ENCODE measurements at places on chromosomes 6 and 20. TPM values are rescaled to one million over a fixed set of nuclear protein-coding genes. Genes with fewer than 3 reads are reported as not detected.
A peak's percentile ranks its signal among the peaks of the same experiment; 100 is the strongest.

LPA gene
- polyA plus RNA-seq: not detected

EFCAB8 gene
- polyA plus RNA-seq: 0.06 TPM

NHSL1 gene
- polyA plus RNA-seq: 0.46 TPM

TMEM200A gene
- 0.90 TPM for polyA plus RNA-seq

LY86 gene
- polyA plus RNA-seq: 145 TPM

LRRC1 gene
- 2.0 TPM for polyA plus RNA-seq

PTGIS gene
- polyA plus RNA-seq: 0.15 TPM

FAM50B gene
- polyA plus RNA-seq: 6.6 TPM

TMEM217 gene
- polyA plus RNA-seq: 0.74 TPM

IL17A gene
- polyA plus RNA-seq: not detected

KCNK15 gene
- not detected for polyA plus RNA-seq

FLOT1 gene
- 116 TPM for polyA plus RNA-seq

ZSCAN26 gene
- polyA plus RNA-seq: 12.4 TPM

PLAGL2 gene
- 4.0 TPM for polyA plus RNA-seq

GGTLC1 gene
- not detected for polyA plus RNA-seq

AGER gene
- polyA plus RNA-seq: 24.1 TPM

ECHDC1 gene
- 44.0 TPM for polyA plus RNA-seq

DNA sequence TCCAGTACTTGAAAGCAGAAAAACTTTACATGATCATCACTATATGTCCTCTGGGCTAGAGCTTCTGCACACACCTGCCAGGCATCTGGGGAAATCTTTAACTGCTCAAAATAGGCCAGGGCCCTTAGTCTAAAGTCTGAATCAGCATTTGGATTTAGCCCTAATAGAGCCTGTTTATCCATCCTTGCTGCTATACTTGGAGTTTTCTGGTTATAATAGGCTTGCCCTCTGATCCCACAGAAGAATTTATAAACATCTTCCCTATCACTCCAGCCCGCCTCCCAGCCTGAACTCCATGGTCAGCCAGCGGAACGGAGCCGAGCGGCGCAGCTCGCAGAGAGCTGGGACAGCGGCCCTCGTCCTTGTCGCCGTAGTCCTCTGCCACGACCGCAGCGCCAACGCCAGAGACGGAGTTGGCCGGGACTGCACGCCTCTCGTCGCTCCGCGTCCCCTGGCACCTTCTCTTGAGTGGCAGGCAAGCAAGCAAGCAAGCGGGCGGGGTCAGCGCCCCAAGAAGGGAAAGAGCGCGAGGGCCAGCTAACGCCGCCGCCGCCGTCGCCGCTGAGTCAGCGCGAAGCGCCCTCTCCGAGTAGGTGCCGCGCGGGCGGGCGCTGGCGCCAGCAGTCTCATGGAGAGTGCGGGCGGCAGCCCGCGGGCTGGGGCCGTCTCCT, 25.4 kb upstream of the ASIP start:
- peak; percentile 89 for DNase-seq
- peak overlapping the region; percentile 64 for H3K4me3 ChIP-seq
- H3K27ac ChIP-seq: no peak overlapping the region

DNA sequence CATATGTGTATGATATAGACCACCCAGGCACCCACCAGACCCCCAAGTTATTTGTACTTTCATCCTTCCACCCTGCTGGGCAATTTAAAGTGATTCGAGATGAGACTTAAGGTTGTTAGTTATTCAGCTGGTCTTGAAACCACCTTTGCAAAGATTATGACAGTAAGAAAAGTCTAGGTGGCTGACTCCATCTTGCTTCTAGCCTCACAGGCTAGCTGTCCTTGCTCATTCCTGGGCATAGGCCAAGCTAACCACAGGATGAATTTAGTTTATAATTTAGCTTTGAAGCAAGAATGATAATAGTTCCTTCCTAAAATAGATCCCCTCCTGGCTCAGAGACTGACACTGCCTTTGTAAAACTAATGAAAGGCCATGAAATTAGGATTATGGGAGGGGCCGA, 71.9 kb upstream of the IYD start:
- no peak for DNase-seq
- no peak overlapping the region for H3K4me3 ChIP-seq
- H3K4me1 ChIP-seq: no peaks in the 10 kb centered on the region
- H3K27ac ChIP-seq: no peak overlapping the region
- no peaks in the 10 kb centered on the region for H3K27me3 ChIP-seq
- H3K36me3 ChIP-seq: no peaks in the 10 kb centered on the region

- H3K36me3 ChIP-seq: no peaks in the 10 kb centered on the region
- DNase-seq: no peak
- H3K27ac ChIP-seq: no peak overlapping the region
- no peaks in the 10 kb centered on the region for H3K4me1 ChIP-seq
- no peak overlapping the region for H3K4me3 ChIP-seq
Measured at GRCh38 chr6:153591159-153591558, 447.9 kb upstream of the OPRM1 start.

GRCh38 chr6:33630014-33630413, 8.9 kb downstream of the ITPR3 start:
- H3K36me3 ChIP-seq: no peaks in the 10 kb centered on the region
- H3K4me1 ChIP-seq: peaks cover 29% of the 10 kb centered on the region
- H3K27ac ChIP-seq: no peak overlapping the region

GRCh38 chr20:6200092-6200491, 77.3 kb upstream of the FERMT1 start:
- no peaks in the 10 kb centered on the region for H3K36me3 ChIP-seq
- H3K4me3 ChIP-seq: no peak overlapping the region
- no peaks in the 10 kb centered on the region for H3K4me1 ChIP-seq
- no peaks in the 10 kb centered on the region for H3K27me3 ChIP-seq

DNA sequence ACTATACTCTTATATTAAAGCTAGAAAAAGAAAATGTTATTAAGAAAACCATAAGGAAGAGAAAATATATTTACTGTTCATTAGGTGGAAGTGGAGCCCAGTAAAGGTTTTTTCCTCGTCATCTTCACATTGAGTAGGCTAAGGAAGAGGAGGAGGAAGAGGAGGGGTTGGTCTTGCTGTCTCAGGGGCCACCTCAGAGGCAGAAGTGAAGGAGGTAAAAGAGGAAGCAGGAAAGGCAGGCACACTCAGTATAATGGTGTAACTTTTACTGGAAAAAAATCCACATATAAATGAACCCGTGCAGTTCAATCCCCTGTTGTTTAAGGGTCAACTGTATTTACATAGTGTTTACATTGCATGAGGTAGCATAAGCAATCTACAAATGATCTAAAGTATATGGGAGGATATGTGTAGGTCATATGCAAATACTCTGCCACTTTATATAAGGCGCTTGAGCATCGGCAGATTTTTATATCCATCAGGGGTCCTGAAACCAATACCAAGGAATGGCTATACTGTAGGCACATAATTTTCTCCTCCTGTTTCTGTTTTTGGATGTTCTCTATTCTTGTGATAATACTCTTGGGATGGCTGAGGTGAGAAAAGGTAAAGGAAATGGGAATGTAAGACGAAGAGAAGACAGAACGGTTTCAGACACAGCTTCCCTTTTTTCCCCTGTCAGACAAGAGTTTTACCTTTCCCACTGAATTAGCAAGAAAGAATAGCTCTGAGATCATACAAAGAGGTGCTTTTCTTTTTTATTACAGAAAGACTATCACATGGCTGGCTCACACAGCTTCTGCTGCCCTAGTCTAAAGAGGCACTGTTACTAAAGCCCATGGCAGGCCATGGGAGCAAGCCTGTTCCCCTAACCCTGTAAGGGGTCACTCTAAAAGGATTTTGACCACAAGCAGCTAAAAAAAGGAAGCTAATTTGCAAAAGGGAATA, 59.9 kb downstream of the NUDT3 start:
- H3K4me1 ChIP-seq: peaks cover 31% of the 10 kb centered on the region
- no peak overlapping the region for H3K27ac ChIP-seq
- peaks cover 16% of the 10 kb centered on the region for H3K36me3 ChIP-seq
- H3K4me3 ChIP-seq: no peak overlapping the region
- H3K27me3 ChIP-seq: no peaks in the 10 kb centered on the region

- no peaks in the 10 kb centered on the region for H3K4me1 ChIP-seq
- peaks cover 18% of the 10 kb centered on the region for H3K36me3 ChIP-seq
- H3K27ac ChIP-seq: no peak overlapping the region
- H3K4me3 ChIP-seq: no peak overlapping the region
- no peaks in the 10 kb centered on the region for H3K27me3 ChIP-seq
Measured at GRCh38 chr6:16635291-16635809, 125.9 kb downstream of the ATXN1 start.

- H3K27me3 ChIP-seq: no peaks in the 10 kb centered on the region
- no peaks in the 10 kb centered on the region for H3K36me3 ChIP-seq
- DNase-seq: no peak
- peaks cover 75% of the 10 kb centered on the region for H3K4me1 ChIP-seq
Measured at GRCh38 chr6:30747902-30748769, 3.8 kb upstream of the IER3 start.

DNA sequence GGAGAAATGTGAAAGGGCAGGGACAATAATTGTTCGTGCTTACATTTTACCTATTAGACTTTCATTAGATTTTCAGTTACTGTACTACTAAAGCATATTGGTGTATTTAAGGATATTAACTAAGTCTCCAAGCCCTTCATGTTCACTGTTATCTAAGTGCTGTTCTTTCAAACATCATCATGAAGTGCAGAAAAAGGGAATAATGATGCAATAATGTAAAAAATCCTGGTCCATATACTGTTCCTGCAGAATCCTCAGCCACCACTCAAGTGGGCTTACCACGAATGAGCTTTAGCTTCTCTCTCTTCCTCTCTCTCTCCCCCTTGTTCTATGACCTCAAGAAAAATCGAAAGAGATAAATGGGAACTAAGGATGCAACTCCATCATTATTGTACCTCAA, 600.7 kb downstream of the UTRN start:
- H3K4me3 ChIP-seq: no peak overlapping the region
- no peaks in the 10 kb centered on the region for H3K4me1 ChIP-seq
- no peaks in the 10 kb centered on the region for H3K36me3 ChIP-seq
- no peak for DNase-seq
- H3K27ac ChIP-seq: no peak overlapping the region

DNA sequence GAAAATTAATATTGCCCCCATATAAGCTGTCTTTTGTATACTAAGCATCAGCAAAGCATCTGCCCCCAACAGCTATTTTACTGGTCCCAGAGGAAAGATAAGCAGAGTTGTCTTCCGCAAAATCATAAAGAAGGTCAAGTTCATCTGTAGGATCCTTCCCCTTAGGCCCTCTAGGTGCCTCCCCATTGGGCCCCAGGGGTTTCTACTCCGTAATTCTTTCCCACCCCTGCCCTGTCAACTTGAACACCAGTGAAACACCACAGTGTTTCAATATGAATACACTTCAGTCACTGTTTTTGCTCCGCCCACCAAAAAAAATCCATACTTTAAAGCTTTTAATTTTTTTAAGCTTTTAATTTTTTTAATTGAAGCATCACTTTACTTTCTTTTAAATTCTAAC, 159.2 kb downstream of the ATXN1 start:
- no peak overlapping the region for H3K27ac ChIP-seq
- H3K4me3 ChIP-seq: no peak overlapping the region
- peaks cover 20% of the 10 kb centered on the region for H3K36me3 ChIP-seq

- no peak overlapping the region for H3K27ac ChIP-seq
- no peaks in the 10 kb centered on the region for H3K36me3 ChIP-seq
- peak; percentile 50 for DNase-seq
- peak overlapping the region; percentile 2 for H3K4me3 ChIP-seq
Measured at GRCh38 chr6:147447835-147448611, 60.5 kb upstream of the SAMD5 start.

DNA sequence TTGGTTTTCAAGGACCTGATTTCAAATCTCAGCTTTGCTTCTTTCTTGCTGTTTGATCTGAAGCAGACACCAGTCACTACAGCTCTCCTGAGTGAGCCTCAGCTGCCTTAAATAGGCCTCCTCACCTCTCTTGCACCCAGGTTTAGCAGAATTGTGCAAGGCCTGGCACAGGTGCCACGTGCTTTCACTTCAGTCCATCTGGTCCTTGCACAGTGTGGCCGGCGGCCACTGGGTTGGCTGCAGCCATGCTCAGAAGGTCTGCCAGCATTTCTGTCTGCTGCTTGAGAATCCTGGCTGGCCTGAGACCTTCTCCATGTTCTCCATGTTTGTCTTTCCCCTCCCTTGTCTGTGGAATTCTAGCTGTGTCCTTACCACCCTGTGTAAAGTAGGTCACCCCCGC, 14.5 kb upstream of the DAAM2 start:
- DNase-seq: no peak
- H3K36me3 ChIP-seq: no peaks in the 10 kb centered on the region
- H3K4me3 ChIP-seq: no peak overlapping the region
- H3K27me3 ChIP-seq: no peaks in the 10 kb centered on the region
- no peak overlapping the region for H3K27ac ChIP-seq
- no peaks in the 10 kb centered on the region for H3K4me1 ChIP-seq

GRCh38 chr6:21189759-21190158, 403.8 kb upstream of the SOX4 start:
- H3K27ac ChIP-seq: no peak overlapping the region
- no peaks in the 10 kb centered on the region for H3K4me1 ChIP-seq
- no peaks in the 10 kb centered on the region for H3K27me3 ChIP-seq

Data from spleen (tissue), 13 donors.